ENCODE measurements at places on chromosomes 12 and 14. TPM values are rescaled to one million over a fixed set of nuclear protein-coding genes. Genes with fewer than 3 reads are reported as not detected.

Gene SART3
- 63.0 TPM for total RNA-seq

Gene GLS2
- total RNA-seq = 1.9 TPM

Gene SOCS2
- total RNA-seq = 28.0 TPM

Gene KICS2
- 8.4 TPM for total RNA-seq

Gene MIP
- total RNA-seq = not detected

Gene SLC25A47
- not detected for total RNA-seq

Gene DDX23
- 143 TPM for total RNA-seq

Gene MYO1H
- total RNA-seq = not detected

Gene KRT73
- 8.2 TPM for total RNA-seq

Gene DDX47
- 54.5 TPM for total RNA-seq
